GM23338 (cell line): ENCODE measurements at places on chromosomes 6 and 20. TPM values are rescaled to one million over a fixed set of nuclear protein-coding genes. Genes with fewer than 3 reads are reported as not detected.

RAET1L gene
- polyA plus RNA-seq: not detected in 2 replicates

GRCh38 chr20:58142843-58143185 is 85.6 kb downstream of the ANKRD60 start:
- DNase-seq: no peak
- H3K36me3 ChIP-seq: no peaks in the 10 kb centered on the region
- H3K27ac ChIP-seq: no peak overlapping the region
- H3K4me3 ChIP-seq: no peak overlapping the region

- no peak overlapping the region for H3K4me3 ChIP-seq
- H3K27ac ChIP-seq: no peak overlapping the region
- no peaks in the 10 kb centered on the region for H3K27me3 ChIP-seq
- no peaks in the 10 kb centered on the region for H3K4me1 ChIP-seq
These were observed 110.6 kb upstream of the PTPN1 start for GRCh38 chr20:50399555-50399916.

DNA sequence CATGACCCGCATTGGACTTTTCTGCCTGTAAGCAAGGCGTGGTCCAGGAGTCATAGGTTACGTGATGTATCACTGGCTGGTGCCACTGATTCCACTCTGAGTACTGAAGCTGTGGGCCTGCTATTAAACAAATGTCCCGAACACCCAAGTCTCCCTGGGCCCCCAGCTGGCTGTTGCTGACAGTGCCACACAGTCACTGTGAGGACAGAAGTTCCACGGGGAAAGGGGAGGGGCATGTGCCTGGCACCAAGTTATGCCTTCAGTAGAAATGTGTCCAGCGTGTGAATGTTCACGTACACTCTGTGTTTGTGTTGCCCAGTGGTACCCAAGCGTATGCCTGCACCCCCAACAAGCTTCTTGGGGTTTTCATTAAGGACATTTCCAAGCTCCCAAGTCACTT is 171.4 kb upstream of the QKI start:
- 0 out of 2 replicates have a peak, but pooled peaks cover 9% of the 10 kb centered on the region for H3K4me1 ChIP-seq
- no peaks in the 10 kb centered on the region for H3K36me3 ChIP-seq
- DNase-seq: no peak
- no peak overlapping the region for H3K27ac ChIP-seq

- no peaks in the 10 kb centered on the region for H3K36me3 ChIP-seq
- no peak overlapping the region for H3K27ac ChIP-seq
- no peak overlapping the region for H3K4me3 ChIP-seq
- no peaks in the 10 kb centered on the region for H3K27me3 ChIP-seq
These were observed 63.1 kb downstream of the ISM1 start for GRCh38 chr20:13283869-13284829.

DNA sequence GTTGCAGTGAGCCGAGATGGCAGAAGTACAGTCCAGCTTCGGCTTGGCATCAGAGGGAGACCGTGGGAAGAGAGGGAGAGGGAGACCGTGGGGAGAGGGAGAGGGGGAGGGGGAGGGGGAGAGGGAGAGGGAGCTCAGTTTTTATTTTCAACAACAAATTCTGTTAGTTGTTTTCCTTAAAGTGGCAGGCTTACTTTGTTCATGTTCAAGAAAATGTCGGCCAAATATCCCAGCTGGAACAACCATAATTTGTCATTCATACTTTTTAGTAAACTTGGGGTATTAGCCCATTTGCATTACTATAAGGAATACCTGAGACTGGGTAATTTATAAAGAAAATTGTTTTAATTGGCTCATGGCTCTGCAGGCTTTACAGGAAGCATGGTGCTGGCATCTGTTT is 2.5 kb upstream of the TULP4 start:
- no peaks in the 10 kb centered on the region for H3K36me3 ChIP-seq
- H3K4me1 ChIP-seq: peaks cover 15% of the 10 kb centered on the region; the same call in 1 of the 2 replicates
- H3K4me3 ChIP-seq: no peak overlapping the region
- DNase-seq: no peak
- H3K27ac ChIP-seq: no peak overlapping the region
